ENCODE measurements at places on chromosomes 16 and 17. TPM values are rescaled to one million over a fixed set of nuclear protein-coding genes. Genes with fewer than 3 reads are reported as not detected.

- DNase-seq = no peak
Measured at GRCh38 chr17:1754430-1755112, 7.3 kb upstream of the SERPINF1 start.

CDT1 gene
- total RNA-seq = 0.16 TPM

GRCh38 chr16:4640572-4641305, 16.1 kb downstream of the MGRN1 start:
- no peak for DNase-seq

DNA sequence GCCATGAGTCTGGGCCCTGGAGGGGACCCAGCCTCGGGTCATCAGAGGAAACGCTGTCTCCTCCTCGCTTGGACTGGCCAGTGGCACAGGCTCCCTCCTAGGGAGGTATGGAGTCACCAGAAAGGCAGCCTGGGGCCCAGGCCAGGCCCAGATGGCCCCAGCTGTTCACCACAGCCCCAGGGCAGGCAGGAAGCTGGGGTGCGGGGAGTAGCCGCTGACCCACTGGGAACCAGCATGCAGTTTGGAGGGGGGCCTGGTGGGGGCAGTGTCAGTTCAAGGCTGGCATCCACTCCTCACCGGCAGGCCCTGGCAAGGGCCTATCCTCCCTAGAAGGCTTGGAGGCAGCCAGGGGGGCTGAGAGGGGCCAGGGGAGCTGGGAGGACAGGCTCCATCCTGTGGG, 48.8 kb downstream of the SDK2 start:
- DNase-seq = no peak

DNA sequence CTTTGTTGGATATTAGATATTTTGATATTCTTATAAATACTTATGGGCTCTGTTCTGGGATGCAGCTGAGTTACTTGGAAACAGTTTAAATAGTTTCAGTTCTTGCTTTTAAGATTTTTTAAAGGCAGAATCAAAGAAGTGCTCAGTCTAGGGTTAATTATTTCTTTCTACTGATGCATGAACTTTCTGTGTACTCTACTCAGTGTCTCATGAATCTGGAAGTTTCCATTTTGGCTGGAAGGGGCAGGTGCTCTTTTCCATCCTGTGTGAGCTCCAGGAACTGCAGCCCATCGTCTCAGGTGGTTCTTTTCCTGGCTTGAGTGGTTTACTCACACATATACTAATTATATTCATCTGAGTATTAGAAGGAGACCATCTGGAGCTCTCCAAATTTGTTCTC, 61.1 kb upstream of the CPHXL start:
- no peak for DNase-seq

DNA sequence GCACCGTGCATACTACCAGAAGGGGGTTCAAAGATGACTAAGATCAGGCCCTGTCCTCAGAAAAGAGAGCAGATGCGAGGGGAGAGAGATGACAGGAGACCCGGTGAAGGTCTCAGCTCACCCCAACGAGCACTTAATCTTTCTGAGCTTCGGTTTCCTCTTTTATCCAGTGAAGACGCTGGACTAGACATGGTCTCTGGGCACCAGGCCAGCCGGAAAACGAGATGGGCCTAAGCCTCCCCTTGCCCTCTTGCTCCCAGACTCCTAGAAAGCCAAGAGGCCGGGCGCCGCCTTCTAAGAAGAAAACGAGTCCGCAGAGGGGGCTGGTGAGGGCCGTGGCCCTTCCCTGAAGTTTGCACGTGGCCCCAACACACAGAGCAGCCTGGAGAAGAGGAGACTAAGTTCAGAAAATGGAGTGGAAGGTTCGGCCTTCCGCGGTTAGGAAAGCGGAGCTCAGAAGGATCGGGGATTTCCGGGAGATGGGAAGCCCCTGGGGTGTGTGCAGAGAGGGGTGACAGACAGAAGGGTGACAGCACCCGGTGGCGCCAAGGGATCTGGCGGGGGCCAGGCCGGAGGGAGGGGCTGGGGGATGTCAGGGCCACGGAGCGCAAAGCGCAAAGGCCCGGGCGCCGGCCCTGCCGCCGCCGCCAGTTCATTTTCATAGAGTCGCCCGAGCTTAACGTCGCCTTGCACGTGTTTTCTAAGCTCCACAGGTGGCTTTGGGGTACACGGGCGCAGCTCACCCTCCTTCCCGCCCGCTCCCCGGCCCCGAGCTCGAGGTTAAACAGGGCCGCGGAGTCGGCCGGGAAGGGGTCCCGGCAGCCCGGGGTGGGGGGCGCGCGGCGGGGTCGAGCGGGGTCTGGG, 42.1 kb upstream of the BHLHA9 start:
- DNase-seq = no peak

DNA sequence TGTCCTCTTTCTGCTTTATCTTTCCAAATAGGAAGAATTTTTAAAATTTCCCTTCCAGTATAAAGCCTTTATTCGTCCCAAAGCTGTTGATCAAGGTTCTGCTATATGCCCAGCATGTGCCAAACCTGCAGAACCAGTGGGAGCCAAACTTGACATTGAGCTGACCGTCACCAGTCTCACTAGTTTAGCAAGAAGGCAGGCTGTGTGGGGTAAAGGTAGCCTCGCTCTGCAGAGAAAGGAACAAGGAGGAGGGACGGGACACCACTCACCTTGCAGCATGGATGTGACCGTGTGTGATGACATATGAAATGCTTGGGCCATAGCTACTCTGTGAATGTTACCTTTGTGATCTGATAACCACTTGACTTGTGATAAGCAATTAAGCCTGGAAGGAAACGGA, 392.2 kb downstream of the CPPED1 start:
- DNase-seq = no peak

DNA sequence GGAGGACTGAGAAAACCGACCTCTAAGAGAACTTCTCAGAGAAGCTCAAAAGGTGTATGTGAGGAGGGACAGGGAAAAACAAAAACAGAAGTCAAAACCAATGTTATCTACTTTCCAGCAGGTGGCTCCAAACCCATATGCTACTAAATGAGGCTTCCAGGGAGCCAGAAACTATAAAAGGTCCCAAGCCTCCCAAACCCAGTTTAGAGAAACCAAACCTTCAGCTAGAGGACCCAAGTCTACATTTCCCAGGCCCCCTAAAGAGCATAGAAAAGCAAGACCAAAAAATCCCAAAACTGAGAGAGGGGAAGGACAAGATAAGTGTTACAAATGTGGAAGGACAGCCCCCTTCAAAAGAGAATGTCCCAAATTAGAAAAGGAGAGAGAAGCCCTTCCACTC, 3.7 kb downstream of the HPR start:
- peak; percentile 49 for DNase-seq

GAST gene
- not detected for total RNA-seq

GOT2 gene
- total RNA-seq = 49.0 TPM

SLC16A6 gene
- 0.21 TPM for total RNA-seq

CDH13 gene
- total RNA-seq = 154 TPM

- DNase-seq = no peak
Measured at GRCh38 chr16:8589057-8589899, 1.0 kb downstream of the TMEM114 start.

DNA sequence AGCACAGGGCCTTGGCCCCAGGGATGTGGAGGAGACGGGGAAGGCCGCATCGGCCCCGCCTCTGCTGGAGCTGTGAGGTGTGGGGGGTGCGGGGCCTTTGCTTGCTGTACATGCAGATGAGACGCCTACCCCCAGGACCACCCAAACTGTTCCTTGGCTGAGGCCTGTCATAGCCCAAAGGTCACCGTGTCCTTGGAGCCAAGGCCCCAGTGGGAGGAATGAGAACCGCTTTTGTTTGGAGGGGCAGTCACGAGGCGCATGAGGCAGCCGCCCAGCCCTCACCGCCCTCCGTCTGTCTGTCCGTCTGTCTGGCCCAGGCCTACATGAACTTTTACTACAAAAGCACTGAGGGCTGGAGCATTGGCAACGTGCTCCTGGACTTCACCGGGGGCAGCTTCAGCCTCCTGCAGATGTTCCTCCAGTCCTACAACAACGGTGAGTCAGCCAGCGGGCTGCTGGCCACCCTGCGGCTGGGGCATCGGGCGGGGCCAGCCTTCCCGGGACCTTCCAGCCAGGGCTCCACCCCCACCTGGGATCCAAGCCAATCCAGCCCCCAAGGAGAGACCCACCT, 8.8 kb downstream of the TAX1BP3 start:
- peak; percentile 84 for DNase-seq

DNA sequence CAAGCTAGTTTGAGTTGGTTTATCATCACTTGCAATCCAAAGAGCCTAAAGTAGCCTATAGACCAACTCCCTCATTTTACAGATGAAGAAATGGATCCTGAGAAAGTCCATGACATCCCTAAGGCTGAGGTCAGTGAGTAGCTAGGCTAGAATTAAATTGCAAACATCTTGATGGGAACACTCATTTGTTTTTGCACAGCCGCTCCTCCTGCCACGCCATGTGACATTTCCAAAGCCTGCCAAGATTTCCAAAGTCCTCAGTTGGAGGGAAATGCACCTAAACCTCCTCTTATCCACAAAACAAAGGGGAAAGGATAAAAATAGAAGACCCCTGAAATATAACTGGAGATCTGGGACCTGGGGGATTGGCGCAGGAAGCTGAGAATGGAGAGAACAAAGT, 15.0 kb downstream of the TMEM92 start:
- DNase-seq = no peak

DNA sequence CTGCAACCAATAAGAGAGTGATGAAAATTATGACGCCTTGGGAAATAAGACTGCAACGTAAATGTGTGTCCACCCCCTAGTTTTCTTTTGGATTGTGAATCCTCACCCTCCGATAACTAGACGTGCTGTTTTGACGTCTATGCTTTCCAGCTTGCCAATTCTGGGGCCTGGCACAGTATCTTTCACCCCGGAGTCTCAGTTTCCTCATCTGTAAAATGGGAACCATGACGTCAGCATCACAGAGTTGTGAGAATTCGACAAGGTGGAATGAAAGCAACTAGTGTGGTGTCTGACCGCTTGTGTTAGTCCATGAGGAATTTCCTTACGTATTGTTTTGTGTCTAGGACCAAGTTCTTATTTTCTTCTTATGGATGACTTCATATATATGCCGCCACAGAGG, 37.7 kb downstream of the WWOX start:
- DNase-seq = no peak

STH gene
- total RNA-seq = not detected

GRCh38 chr17:77377710-77378235, 237.0 kb downstream of the SEC14L1 start:
- DNase-seq = no peak

- DNase-seq = no peak
Measured at GRCh38 chr17:57593739-57594462, 151.2 kb downstream of the CCDC182 start.

DNA sequence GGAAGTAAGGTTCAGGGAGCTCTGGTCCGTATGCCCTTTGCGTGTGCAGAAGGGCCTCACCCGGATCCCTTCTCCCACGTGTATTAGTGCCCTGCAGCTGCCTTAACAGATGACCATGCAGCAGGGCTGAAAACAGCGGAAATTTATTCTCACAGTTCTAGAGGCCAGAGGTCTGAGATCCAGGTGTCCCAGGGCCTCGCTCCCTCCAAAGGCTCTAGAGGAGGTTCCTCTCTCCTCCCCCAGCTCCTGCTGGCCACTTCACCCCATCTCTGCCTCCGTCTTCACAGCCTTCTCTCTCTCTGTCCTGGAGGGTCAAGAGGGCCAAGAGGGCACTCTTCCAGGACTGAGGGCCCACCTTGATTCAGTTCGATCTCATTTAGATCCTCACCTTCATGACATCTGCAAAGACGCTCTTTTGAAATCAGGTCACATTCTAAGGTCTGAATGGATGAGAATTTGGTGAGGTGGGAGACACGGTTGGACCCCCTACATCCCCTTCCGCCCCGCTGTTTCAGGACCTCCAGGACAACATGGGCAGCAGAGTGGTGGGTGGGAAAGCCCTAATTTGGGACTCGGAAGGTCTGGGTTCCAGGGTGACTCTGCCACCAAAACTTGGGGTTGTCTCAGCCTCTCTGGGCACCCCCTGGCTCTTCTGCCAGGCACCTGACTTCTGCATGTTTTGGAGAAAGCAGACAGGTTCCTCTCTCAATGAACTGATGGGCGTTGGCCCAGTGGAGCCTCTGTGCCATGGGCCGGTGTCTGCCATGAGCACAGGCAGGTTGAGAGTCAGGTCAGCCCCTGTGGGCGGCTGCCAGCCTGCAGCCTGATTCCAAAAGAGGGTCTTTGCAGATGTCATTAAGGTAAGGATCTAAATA, 361.2 kb downstream of the SEC14L1 start:
- DNase-seq = no peak

DNA sequence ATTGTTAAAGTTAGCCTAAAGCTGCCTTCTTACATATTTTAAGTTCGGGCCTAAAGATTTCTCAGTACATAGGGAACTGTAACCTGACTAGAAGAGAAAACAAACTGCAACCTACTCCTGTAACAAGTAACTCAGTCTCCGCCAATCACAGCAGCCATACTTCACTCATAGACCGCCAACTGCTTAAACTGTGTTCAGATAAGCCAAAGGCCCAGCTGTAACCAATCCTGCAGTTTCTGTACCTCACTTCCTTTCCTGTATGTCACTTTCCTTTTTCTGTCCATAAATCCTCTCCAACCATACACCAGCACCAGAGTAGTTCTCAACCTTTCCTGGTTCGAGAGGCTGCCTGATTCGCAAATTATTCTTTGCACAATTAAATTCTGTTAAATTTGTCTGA, 41.5 kb downstream of the GLG1 start:
- DNase-seq = no peak

GRCh38 chr17:81409190-81409935, 14.1 kb downstream of the BAHCC1 start:
- DNase-seq = no peak

TNP2 gene
- total RNA-seq = not detected

EVPLL gene
- not detected for total RNA-seq

GRCh38 chr17:32840241-32840640, 36.7 kb downstream of the MYO1D start:
- no peak for DNase-seq

EPX gene
- total RNA-seq = not detected

SOX15 gene
- 10.9 TPM for total RNA-seq

DNA sequence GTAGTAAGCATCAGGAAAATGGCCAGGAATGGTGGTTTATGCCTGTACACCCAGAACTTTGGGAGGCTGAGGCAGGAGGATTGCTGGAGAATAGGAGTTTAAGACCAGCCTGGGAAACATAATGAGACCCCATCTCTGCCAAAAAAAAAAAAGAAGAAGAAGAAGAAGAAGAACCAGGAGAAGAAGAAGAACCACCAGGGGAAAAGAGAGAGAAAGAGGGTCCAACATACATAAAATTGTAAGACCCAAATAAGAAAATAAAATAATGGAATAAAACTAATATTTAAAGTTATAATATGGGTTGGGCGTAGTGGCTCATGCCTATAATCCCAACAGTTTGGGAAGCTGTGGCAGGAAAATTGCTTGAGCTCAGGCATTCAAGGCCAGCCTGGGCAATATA, 408.4 kb downstream of the ZFHX3 start:
- DNase-seq = no peak

Measured in myocyte (in vitro differentiated cells).